Activated CD4-positive, alpha-beta T cell treated with anti-CD3 and anti-CD28 coated beads, Interleukin-2, amount 10 ng/mL, durations not matched to agents 24 days and 14 days (primary cell): ENCODE measurements at places on chromosomes 1 and 21. TPM values are rescaled to one million over a fixed set of nuclear protein-coding genes. Genes with fewer than 3 reads are reported as not detected.
A peak's percentile ranks its signal among the peaks of the same experiment; 100 is the strongest.

Gene SPATA46
- total RNA-seq: not detected in 2 replicates

Gene ALX3
- not detected in 2 replicates for total RNA-seq

Gene SLAMF1
- total RNA-seq: 113 and 114 TPM in 2 replicates

Gene FAM163A
- not detected in 2 replicates for total RNA-seq

Gene ASCL5
- not detected in 2 replicates for total RNA-seq

DNA sequence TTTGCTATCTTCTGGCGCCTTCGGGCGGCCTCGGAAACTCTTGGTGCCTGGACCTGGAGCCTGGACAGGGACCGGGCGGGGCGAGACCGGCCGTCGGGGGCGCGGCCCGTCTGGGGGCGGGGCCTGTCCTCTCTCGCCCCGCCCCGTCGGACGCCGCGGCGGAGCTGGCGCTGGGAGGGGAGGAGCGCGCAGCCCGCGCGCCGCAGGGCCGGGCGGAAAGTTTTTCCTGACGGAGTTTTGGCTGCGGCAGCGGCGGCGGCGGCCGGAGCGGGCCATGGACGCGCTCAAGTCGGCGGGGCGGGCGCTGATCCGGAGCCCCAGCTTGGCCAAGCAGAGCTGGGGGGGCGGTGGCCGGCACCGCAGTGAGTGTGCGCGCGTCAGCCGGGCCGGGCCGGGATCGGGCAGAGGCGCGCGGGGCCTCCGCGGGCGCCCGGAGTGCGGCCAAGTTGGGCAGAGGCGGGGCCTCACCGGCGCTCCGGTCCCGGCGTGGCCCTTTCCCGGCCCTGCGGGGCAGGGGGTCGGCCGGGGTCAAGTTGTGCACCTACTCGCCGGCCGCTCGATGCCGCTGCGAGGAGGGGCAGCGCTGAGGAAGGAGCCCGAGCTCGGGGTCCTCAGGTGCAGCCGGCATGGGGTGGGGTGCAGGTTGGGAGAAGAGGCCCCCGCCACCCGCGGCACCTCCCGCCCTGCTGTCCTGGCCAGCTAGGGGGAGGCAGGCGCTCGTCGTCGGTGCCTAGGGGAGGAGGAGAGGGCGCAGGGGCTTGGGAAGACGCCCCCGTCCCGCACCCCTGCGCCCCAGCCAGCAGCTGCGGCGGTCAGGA lies at the start of gene LDLRAP1:
Gene LDLRAP1 (plus strand): TSS at position 182 of the 818 bp plus-strand sequence. CDS start 93 bp downstream, at position 275.
- peak; percentile 91 for DNase-seq

DNA sequence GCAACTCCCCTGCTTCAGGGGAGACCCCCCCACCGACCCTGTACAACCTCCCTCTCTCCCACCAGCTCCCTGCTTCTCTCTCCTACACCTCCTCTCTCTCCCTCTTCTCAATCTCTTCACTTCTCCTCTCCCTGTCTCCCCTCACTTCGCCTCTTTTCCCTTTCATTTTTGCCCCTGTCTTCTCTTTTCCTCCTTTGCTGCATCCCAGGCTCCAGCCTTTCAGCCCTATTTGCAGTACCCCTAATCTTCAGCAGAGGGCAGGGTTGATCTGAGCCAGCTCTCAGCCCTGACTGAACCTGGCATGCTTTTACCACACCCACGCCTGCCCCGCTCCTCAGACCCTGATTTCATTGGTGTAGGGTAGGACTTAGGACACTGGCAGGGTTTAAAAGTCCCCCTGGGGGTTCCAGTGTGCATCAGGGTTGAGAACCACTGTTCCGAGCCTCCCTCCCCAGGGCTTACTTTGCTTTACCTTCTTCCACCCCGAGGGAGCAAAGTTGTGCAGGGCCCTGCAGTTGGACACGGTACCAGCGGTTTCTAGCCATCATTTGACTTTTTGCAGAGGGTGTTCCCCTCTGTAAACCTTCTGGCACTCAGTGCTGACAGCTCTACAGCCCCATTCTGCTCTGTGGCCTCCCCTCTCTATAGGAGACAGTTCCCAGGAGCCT lies 67.3 kb upstream of the CNTN2 start:
- peak; percentile 86 for DNase-seq

DNA sequence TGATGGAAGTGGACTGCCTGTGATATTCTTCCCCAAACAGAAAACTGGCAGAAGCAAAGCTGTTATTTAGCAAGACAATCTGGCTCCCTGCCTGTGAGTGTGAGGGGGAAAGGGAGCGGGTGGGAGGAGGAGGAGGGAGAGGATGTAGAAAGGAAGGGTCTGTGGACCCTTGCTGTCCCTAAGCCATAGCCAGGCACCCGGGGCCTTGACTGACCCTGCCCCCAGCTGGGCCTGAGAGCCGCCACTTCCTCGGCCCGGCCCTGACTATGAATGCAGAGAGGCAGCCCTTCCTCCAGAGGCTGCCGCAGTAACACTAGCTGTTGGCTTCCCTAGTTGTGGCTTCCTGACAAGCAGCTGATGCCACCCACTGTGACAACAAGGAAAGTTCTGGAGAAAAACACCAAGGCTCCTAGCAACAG lies 13.9 kb downstream of the PLA2G2F start:
- no peak for DNase-seq

GRCh38 chr1:204697893-204698292 lies 12.4 kb upstream of the LRRN2 start:
- DNase-seq: no peak

DNA sequence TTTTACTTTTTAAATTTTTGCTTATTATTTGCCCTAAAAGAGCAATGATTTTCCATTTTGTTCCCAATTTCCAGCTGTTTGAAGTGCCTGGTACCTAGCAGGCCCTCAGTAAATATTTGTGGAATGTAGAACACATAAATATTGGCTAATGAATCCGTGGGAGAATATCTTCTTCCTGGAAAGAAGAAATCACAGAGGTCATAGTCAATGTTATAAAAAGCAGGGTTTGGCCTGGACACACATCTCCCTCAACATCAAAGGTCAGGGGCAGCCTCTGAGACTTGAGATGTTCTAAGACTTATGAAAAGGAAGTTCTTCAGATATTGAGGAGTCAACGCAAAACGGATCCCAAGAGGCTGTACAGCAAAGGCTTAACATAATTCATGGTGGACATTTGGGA lies 358.1 kb downstream of the HHAT start:
- no peak for DNase-seq

DNA sequence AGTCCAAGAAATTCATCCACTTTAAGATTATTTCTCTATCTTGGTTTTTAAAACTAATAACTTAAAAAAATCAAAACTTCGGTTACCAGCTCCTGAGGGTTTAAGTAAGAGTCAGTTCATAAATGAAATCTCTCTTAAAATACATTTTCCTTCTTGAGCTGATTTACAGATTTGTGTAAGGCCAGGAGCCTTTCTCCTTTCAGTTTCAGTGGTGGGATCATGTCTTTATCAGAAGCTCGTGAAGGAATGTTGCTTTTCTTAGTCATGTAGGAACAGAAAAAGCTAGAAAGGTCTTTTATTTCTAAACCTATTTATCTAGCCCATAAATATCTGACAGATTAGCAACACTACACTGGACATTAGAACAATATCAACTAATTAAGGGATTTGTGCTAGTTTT lies 390.2 kb downstream of the GPATCH2 start:
- DNase-seq: no peak

DNA sequence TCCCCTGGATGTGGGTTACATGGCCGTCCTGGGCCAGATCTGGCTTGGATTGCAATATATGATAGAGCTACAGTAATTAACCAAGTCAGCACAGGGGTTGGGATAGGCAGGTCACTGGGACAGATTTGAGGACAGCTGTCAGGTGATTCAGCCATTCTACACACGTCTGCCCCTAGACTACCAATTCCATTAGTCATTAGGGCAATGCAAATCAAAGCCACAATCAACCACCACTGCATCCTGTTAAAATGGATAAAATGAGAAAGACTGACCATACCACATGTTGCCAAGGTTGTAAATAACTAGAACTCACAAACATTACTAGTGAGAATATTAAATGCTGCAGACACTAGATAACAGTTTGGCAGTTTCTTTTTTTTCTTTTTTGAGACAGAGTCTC lies 16.0 kb downstream of the C21orf58 start:
- DNase-seq: no peak

DNA sequence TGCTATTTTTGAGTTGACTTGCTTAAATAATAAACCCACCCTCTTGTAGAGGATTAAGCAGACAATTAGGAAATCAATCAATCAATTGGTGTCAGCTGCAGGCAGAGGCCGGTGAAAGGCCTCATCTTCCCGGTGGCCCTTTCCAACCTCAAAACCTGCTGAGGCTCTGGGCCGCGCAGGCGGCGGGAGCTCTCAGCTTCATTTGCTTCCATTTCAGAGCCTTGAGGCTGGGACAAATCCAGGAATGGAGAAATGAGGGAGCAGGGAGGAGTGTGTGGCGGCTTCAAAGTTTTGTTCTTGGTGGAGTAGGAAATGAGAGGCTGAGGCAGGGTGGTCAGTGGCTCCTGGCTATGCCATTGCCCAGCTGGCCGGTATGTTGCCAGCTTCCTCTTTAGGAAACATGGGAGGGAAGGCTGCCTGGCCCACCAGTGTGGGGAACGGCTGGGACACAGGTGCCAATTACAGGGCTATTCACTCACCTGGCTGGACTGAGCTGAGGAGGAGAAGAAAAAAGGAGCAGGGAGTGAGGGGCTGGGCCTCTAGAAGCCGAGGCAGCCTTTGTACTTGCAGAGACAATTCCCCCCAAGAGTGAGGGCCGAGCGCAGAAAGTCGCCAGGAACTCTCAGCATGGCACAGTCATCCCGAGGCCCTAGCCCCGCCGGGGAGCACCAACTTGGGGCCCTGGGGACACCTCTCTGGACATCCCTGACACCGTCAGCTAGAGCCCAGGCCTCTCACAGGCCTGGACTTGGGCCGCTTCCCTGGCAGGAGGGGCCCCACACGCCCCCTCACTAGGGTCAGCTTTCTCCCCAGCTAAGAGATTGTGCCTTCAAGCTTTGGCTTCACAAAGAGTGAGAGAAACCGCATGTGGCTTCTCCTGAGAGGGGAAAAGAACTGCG lies 4.4 kb downstream of the POU3F1 start:
- DNase-seq: no peak

DNA sequence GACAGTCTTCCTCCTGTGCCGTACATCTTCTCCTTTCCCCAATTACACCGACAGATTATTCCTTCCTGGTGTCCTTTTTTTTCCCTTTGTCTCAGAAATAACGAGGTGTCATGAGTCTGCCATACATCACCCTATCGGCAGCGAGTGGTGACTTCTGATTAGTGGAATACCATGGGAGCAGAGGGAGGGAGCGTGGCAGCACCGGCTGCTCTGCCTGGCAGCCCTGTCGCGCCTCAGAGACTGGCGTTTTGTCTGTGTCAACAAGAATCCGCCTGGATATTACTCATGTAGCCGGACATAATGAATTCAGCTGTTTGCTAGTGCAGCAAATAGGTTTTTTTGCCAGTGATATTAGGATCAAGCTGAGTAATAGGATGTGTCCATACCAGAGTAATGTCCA lies 51.8 kb downstream of the UTP25 start:
- DNase-seq: no peak
